ENCODE measurements at places on chromosomes 4 and X. TPM values are rescaled to one million over a fixed set of nuclear protein-coding genes. Genes with fewer than 3 reads are reported as not detected.

The OTUD6A gene
- not detected for total RNA-seq

The EDA gene
- total RNA-seq: 15.5 TPM

The NSUN7 gene
- total RNA-seq: 0.15 TPM

The HPGD gene
- total RNA-seq: 10.9 TPM

The UGT2A1 gene
- total RNA-seq: not detected

The CNGA1 gene
- not detected for total RNA-seq

The TTC29 gene
- not detected for total RNA-seq
